ENCODE measurements at places on chromosomes 4 and X.

GRCh38 chr4:7156328-7156727 lies 36.0 kb upstream of the SORCS2 start:
- no peak for DNase-seq

- no peak for DNase-seq
Measured at GRCh38 chr4:116561768-116562167, 523.6 kb downstream of the TRAM1L1 start.

GRCh38 chr4:107931775-107932321 lies 499 bp downstream of the CYP2U1 start:
- DNase-seq: no peak

DNA sequence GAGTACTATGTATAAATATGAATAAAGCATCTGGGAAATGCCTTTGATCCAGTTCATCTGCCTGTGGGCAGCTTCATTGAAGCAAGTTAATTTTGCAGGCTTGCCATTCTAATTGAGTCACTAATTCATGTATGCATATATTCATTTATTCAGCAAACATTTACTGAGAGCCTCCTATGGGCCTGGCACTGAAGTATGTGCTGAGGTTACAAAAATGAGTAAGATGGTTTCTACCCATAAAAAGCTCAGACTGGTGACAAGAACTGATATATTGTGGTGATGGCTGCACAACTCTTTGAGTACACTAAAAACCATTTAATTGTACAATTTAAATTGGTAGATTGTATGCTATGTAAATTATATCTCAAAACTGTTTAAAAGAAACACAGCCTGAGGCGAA lies 1.1 kb upstream of the MRPL1 start:
- no peak for DNase-seq

- no peak for DNase-seq
Measured at GRCh38 chr4:88244816-88245579, 39.4 kb downstream of the PPM1K start.

DNA sequence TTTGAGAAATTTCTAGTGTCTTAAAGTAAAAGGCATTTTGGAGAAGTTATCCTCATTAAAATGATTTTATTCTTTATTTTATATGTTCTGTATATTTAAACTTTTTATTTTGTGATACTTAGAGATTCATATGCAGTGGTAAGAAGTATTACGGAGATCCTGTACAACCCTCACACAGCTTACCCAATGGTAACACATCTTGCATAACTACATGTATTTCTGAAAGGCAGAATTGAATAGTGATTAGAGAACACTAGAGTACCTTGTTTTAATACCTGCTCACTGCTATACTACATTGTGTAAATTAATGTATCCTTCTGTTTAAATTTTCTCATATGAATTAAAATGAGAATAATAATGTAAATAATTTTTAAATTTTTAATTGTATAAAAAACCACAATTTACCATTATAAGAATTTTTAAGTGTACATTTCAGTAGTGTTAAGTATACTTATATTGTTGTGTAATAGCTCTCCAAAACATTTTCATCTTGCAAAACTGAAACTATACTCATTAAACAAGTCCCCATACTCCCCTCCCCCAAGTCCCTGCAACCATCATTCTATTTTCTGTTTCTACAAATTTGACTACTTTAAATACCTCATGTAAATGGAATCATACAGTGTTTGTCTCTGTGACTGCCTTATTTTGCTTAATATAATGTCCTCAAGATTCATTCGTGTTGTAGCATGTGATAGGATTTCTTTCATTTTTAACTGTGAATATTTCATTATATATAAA lies 45.4 kb downstream of the INTS12 start:
- DNase-seq: no peak

DNA sequence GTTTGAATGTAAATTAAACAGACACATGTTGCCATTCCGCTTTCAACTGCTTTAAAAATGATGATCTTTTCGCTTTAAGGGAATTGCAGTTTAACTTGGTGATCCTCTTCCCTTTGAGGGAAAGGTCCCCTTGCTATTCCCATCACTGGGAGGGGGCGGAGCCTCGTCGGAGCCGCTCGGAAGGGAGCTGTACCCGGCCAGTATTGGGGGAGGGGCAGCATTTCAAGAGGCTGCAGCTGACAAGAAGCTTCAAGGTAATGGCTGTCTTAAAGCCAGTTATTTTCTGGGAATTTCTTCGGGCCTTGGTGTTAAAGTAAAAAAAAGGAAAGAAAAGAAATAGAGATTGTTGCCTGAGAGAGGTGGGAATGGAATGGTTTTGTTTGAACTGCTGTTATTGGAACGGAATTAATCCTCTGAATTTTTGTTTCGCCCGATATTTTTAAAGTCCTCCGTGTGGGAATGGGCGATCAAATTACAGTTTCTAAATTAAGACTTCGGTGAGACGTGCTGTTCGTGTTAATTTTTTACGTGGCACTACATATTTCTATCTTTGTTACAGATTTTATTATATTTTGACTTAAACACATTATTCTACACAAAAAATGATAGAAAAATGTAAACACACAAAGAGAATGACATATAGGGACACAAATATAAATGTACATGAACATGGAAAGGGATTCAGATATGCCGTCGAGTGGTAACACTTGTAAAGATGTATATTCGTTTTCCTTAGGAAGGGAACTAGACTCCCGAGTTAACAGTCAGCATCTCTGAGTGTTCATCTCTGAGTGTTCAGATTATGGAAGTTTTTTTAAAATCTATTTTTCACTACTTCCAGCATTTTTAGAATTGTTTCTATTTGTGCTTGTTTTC lies 9.2 kb downstream of the PWWP3B start:
- DNase-seq: no peak

GRCh38 chr4:30511751-30512150 lies 208.4 kb upstream of the PCDH7 start:
- DNase-seq: no peak

DNA sequence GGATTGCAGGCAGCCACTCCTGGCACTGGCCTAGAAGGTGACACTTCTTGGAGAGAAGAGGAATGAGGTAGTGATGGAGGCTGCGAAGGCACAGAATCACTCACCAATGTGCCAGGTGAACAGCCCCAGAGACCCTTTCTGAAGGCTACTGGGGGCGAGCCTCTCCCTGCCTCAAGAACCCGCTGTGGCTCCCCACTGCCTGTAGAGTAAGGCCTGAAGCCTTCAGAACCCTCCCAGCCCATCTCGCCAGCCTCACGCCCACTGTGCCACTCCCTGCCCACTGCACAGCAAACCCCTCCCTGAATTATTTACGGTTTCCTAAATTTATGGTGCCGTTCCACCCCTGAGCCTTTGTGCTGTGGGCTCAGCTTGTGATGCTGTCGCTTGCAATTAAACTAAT lies 24.2 kb upstream of the SORCS2 start:
- no peak for DNase-seq

DNA sequence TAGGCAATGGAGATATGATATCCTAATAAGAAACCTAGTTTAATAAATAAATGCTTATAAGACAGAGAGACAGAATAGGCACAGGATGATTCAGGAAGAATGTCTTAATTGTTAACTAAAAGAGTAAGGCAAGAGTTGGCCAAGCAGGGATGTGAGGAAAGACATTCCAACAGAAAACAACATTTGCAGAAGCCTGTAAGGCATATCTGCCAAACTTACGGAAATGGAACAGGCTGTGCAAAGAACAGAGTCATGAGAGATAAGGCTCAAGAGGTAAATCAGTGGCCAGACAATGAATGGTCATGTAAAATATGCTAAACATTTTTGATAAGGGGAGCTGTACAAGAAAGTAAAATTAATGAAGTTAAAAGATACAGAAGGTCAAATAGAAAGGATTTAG lies 134.9 kb downstream of the KCTD8 start:
- no peak for DNase-seq

DNA sequence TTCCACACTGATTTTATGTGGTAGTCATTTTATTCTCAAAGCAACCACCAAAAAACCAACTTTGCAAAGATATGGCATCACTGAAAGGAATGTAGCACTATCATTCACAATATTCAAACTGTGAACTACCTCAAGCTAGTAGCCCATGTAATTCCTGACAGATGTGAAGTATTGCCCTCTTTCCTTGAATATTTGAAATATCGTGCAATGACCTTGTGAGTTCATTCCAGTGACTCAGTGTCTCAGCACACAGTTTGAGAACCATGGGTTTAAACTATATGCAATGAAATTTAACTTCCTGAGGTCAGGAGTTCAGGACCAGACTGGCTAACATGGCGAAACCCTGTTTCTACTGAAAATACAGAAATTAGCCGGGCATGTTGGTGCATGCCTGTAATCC lies 20.9 kb upstream of the IQCM start:
- DNase-seq: no peak

- DNase-seq: no peak
Measured at GRCh38 chr4:17092736-17093437, 194.4 kb upstream of the LDB2 start.

- no peak for DNase-seq
Measured at GRCh38 chr4:105550641-105551040, 1.8 kb upstream of the ARHGEF38 start.

- no peak for DNase-seq
Measured at GRCh38 chrX:20001588-20001987, 10.7 kb upstream of the BCLAF3 start.

GRCh38 chr4:169167957-169168858 lies 102.5 kb downstream of the SH3RF1 start:
- DNase-seq: no peak

GRCh38 chrX:29555465-29556091 lies 659.8 kb upstream of the MAGEB2 start:
- DNase-seq: no peak

- no peak for DNase-seq
Measured at GRCh38 chrX:69097451-69098236, 67.6 kb downstream of the PJA1 start.

GRCh38 chrX:8760021-8760420 lies 28.1 kb upstream of the ANOS1 start:
- no peak for DNase-seq
